ENCODE measurements at places on chromosomes 3 and 15. TPM values are rescaled to one million over a fixed set of nuclear protein-coding genes. Genes with fewer than 3 reads are reported as not detected.

- no peak for ATAC-seq
Measured at GRCh38 chr3:169939320-169939719, 27.3 kb upstream of the SEC62 start.

DNA sequence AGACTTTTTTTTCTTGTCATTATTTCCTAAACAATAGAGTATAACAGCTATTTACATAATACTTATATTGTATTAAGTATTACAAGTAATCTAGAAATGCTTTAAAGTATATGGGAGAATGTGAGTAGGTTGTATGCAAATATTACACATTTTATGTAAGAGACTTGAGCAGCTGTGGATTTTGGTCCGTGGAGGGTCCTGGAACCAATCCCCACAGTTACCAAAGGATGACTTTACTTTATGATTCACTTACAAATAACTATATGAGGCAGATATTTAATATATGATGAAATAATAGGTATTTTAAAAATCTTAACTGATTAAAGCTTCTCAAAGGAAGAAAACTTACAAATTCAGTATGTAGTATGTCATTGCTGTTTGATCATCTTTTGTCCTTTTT lies 56.3 kb downstream of the PPP2R3A start:
- no peak for ATAC-seq

GRCh38 chr3:141227752-141228151 lies 3.9 kb upstream of the PXYLP1 start:
- ATAC-seq = no peak

DNA sequence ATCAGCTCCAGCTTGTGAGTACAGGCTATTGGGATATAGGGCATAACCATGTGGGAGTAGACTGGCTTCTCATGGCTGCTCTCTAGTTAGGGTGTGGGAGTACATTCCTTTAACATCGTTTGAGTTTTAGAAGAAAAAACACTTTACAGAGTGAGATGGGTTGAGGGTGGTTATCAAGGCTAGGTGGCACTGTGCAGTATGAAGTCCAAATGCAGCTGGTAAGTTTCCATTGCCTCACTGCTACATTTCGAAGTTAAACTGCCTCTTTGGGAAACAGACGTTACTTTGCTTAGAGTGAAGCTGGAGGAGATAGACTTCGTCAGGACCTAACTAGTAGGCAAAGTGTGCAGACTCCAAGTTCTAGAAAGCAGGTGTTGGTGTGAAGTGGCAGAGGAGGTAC lies 192.4 kb downstream of the SQOR start:
- no peak for ATAC-seq

DNA sequence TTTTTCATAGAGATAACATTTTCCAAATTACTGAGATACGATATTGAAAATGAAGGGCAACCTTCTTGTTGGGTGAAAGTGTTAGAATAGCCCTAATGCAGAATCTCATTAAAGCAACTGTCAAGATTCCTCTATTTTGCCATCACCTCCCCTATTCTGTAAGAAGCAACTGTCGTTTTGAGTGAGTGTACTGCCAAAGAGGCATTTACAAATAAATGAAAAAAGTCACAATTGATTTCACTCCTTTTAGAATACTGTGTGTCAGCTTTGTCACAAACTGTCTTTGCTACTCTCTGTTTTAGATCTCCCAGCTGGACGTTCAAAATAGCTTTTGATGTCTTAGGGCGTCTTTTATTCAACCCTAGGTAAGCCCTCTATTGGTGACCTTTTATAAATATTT lies 322.8 kb upstream of the NAALADL2 start:
- no peak for ATAC-seq

GRCh38 chr15:66564136-66565041 lies 1.4 kb downstream of the LCTL start:
- ATAC-seq = no peak

- no peak for ATAC-seq
Measured at GRCh38 chr3:63386568-63386967, 108.5 kb downstream of the SYNPR start.

DNA sequence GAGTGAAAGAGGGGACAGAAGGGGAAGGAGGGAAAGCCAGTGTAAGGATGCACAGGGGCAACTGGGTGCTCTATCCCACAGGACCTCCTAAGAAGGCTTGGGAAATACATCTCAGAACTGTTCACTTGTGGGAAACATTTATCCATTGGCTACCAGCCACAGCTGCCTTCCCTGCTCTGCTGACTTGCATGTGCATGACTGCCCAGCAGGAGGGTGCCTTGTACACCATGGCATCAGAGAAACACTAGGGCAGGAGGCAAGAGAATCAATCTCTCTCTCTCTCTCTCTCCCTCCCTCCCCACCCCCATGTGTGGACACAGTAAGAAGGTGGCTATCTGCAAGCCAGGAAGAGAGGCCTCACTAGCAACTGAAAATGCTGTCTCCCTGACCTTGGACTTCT lies 62.9 kb upstream of the ZBTB38 start:
- ATAC-seq = no peak

DNA sequence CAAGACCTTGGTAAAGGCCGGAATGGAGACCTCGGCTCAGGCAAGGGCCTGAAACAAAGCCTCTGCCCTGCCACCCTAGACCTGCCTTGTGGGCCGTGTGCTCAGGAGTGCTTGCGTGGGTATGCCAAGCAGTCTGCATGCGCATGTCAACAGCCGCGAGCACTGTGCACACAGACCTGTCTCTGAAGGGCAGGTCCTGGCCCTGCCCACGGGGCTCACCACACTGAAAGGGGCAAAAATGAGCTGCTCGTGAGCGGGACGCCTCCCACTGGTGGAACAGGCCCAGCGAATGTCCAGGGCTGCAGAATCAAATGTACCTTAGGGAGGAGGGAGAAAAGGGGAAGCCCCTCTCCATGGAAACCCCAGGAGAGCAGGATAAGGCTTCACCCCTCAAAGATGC lies 44.3 kb upstream of the FGD5 start:
- ATAC-seq = no peak

- no peak for ATAC-seq
Measured at GRCh38 chr15:54150255-54150654, 172.0 kb downstream of the UNC13C start.

DNA sequence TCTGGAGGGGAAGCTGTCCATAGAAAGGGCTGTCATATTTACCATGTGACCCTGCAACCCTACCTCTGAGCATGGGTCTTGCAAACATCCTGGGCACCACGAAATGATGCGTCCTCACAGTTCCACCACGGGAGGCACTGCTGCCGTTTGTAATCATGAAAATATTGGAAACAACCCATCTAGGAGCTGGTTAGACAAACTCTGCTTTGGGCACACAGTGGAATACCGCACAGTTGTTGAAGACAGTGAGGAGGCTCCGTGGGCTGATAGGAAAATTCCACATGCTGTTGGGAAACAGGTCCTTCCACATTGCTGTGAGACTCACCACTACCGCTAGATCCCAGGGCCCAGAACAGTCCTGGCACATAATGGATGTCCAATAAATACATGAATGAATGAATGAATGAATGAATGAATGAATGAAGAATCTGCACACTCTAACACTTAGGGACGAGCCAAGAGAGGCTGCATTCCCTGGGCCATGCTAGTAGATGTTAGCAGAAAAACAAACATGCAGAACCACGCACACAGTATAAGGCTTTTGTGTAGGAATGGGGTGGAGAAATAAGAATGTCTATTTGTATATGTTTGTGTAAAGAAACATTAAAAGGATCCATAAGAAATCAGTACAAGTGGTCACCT lies 40.6 kb downstream of the TPRA1 start:
- no peak for ATAC-seq

DNA sequence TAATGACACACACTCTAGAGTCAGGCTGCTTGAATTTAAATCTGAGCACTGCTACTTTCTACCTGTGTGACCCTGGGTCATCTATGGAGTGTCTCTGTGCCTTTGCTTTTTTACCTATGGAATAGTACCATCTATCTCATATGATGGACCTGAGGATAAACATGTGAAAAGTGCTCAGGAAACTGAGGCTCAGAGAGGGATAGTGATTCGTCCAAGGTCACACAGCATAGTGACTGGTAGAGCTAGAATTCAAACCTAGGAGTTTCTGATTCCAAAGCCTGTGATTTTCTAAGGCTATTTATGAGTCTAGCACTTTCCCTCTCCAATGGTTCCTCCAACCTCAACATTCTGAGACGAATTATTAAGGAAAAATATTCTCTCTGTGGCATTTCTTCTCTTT lies 32.0 kb upstream of the RAF1 start:
- no peak for ATAC-seq

- ATAC-seq = peak; percentile 50
Measured at GRCh38 chr3:16334909-16335308, 69.9 kb downstream of the OXNAD1 start.

GRCh38 chr15:60043744-60044435 lies 39.8 kb downstream of the FOXB1 start:
- ATAC-seq = no peak

DNA sequence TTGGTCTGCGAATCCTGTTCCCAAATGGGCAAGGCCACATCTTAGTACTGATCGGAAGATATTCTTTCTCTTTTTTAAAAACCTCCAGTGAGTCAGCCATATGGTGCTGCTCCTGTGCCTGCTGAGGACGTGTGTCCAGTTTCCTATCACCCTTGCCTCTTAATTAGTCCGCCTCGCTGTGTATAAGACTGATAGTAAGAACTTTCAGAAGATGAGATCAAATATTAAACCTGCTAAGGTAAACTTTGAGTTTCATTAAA lies 612 bp downstream of the UBA5 start:
- peak; percentile 4 for ATAC-seq

DNA sequence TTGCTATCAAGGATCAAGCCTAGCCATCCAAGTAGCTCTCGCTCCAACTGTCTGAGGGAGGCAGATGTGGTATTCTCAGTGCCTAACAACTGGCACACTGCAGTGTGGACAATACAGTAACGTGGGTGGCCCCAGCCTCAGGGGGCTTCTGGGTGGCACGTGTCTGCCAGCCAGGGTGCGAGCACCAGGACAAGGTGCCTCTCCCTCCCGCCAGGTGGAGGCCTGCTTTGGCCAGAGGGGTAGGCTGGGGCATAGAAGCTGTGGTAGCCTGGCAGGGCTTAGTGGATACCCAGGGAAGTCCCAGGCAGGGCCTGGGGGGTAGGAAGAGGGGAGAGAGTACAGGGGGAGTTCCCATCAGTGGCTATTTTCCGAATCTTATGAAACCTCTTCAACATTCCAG lies 234.0 kb downstream of the PLCL2 start:
- ATAC-seq = no peak

DNA sequence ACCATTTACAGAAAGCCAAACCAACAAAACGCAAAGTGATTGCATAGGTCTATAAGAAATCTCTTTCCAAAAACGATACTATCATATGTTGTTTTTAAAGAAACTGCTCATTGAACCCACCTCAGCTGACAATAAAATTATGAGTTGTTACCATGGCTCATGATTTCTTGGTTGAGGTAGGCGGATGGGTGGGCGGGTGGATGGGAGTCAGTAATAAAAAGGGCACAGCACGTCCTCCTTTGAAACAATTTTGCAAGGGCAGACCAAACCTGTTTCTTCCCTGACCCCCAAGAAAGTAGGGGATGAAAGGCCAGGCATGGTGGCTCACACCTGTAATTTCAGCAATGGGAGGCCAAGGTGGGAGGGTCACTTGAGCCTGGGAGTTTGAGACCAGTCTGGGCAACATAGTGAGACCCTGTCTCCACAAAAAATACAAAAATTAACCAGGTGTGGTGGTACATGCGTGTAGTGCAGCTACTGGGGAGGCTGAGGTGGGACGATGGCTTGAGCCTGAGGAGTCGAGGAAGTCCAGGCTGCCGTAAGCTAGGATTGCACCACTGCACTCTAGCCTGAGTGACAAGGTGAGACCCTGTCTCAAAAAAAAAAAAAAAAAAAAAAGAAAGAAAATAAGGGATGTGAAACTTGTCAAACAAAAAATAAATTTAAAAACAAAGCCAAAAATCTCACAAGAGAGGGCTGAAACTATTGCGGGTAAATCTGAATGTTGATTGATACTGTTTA lies 2.1 kb downstream of the ABHD10 start:
- no peak for ATAC-seq

DNA sequence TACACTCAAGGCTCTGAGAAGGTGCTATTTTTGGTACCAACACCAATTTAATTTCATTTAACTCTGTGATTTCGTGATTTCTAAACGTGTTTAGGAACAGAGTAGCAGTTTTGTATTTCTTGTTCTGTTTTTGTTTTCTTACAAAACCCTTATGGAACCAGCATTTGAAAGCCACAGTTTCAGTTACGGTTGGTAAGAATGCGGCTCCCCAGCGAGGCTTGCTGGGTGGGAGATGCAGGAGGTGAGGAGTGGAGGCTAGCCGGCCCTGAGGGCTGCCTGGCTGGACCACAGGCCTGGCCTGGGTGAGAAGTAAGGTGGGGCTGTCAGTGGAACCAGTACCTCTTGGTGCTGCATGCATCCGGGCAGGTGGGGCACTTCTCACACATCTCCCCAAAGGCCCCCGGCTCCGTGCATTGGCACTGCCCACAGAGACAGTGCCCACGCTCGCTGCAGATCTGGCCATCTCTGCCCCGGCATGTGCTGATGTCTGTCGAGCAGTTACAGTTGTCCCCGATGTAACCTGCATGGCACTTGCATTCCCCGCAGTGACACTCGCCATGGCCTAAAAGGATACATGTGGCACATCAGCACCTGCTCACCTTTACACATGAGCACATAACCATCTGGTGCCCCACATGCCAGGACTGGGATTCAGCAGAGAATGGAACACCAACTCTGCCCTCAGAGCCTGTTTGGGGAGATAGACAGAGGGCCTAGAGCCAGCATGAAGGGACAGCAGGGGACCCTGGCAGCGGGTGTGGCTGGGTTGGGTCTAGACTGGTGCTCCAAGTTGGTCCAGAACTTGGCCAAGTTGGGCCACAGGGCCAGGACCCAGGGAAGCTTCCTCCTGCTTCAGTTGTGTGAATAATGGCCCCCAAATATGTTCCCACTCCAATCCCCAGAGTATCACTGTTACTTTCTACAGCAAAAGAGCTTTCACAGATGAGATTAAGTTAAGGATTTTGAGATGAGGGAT lies 43.4 kb downstream of the UMPS start:
- ATAC-seq = peak; percentile 7

DNA sequence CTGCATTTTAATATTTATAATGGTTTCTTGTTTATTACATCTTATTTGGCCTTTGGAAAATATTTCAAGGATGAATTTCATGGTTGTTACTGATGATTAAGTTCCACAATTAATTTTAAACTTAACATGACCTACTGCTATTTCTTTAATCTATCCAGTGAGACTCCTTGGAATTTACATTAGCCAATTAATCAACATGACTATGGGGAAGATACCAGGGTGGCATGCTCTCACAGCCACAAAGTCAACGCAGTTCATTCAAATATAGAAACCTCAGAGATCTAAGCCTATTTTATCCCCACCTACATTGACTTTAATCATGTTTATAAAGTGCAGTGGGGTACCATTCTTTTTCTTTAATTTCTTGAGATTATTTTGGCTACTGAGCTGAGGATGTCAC lies 43.6 kb upstream of the PDZRN3 start:
- no peak for ATAC-seq

The SPATA12 gene
- not detected for total RNA-seq

The TRIM71 gene
- not detected for total RNA-seq

The STRIT1 gene
- not detected for total RNA-seq

The CCR2 gene
- 2.8 TPM for total RNA-seq

The CNTN3 gene
- 7.7 TPM for total RNA-seq

The C3orf22 gene
- total RNA-seq = not detected

The KNG1 gene
- not detected for total RNA-seq

The B3GALNT1 gene
- 3.2 TPM for total RNA-seq

Data from gastroesophageal sphincter (tissue), 4 donors.